Islet precursor cell (in vitro differentiated cells): ENCODE measurements at places on chromosomes 13 and 19.

GRCh38 chr19:2560369-2560768 lies 84.4 kb downstream of the GADD45B start:
- DNase-seq: peak; percentile 48

DNA sequence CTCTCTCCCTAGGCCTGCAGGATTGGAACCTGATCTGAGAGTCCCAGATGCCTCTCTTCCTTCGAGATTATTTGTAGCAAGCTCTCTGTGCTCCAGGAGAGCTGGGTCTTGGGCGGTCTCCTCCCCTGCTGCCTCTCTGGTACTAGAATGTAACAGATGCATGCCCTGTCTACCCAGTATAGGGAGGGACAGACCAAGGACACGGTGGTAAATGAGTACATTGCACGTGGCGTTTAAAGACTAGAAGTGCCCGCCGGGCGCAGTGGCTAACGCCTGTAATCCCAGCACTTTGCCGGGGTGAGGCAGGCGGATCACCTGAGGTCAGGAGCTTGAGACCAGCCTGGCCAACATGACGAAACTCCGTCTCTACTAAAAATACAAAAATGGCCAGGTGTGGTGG lies 11.7 kb downstream of the SLC27A1 start:
- no peak for DNase-seq

GRCh38 chr13:65881561-65882155 lies 1348.5 kb downstream of the PCDH9 start:
- no peak for DNase-seq

- DNase-seq: peak; percentile 97
Measured at GRCh38 chr19:45405435-45406225, 761 bp upstream of the PPP1R13L start.

DNA sequence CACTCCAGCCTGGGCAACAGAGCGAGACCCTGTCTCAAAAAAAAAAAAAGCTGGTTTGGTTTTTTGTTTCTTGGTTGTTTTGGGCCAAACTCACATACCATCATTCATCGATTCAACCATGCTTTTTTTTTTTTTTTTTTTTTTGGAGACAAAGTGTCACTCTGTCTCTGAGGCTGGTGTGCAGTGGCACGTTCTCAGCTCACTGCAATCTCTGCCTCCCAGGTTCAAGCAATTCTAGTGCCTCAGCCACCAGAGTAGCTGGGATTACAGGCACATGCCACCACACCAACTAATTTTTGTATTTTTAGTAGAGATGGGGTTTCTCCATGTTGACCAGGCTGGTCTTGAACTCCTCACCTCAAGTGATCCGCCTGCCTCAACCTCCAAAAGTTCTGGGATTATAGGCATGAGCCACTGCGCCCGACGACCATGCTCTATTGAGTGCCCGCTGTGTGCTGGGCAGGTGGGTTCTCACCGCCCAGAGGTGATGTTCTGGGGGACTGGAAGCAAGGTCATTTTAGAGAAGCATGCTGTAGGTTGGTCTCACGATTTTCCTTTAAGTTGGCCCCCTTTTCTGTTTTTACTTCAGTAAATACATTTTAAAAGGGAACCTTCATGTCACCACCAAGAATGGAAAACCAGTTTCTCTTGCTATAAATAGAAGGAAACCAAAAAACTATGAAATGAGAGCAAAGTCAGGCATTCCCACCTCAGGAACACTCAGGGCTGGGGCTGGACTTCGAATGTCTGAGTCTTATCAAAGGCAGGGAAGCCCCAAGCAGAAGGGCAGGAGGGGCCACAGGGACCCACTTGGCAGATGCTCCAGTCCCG lies 8.3 kb upstream of the JUND start:
- no peak for DNase-seq

DNA sequence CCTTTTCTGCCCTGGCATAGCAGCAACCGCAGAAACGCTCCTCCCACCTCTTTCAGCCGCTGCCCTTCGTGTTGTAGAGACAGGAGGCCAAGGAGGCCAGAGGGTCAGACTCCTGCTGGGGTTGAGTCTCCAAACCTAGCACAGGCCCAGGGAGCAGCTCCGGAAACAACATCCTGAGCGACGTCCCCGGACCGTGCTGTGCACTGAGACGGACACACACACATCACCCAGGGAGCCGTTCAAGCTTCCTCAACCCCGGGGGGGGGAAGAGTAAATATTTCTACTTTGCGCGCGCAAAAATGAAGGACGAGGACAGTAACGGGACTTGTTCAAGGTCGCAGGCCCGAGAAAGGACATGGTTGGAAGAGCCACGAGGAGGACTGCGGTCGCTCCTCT lies 657 bp downstream of the ZNF550 start:
- DNase-seq: peak; percentile 58

GRCh38 chr13:39577203-39577602 lies 25.8 kb downstream of the LHFPL6 start:
- no peak for DNase-seq

- DNase-seq: no peak
Measured at GRCh38 chr13:58852076-58852475, 1220.5 kb downstream of the PCDH17 start.
